Bone marrow (tissue), 2 donors: ENCODE measurements at places on chromosomes 3 and 15.

DNA sequence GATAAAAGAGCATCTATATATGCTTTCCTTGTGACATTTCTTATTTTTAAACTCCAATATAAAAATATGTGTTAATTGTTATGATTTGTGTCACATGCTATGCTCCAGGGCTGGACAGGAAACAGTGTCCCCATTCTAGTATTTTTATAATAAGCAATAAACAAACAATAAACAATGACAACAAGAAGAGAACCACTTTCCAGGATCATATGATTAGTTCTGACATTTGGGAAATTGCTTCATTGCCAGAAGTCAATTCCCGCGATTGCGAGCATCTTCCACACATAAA lies 260.9 kb downstream of the FHIT start:
- no peak for DNase-seq

- DNase-seq: peak; percentile 20
These were observed 14.1 kb downstream of the RNF123 start for GRCh38 chr3:49703443-49703927.

DNA sequence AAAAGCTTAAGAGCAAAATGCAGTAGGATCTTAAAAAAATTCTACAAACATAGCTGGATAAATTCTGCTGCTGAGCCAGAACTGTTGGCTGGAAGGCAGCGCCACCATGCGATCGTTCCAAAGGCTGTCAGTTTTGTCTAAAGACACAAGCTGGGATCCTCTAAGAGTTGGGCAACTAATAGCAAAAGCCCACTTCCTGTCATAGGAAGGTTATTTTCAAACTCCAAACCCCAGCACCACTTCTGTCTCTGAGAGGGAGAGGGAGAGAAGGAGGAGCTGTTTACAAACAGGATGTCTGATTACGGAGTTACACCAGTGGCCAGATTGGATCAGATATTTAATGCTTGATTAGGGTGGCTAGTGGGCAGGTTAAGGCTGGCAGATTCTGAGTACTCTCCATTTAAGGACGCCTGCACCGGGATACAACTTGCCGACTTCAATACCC lies 44.0 kb downstream of the EIF4E3 start:
- DNase-seq: peak; percentile 68

- DNase-seq: no peak
These were observed 68.2 kb downstream of the CD200R1L start for GRCh38 chr3:112778353-112778948.

DNA sequence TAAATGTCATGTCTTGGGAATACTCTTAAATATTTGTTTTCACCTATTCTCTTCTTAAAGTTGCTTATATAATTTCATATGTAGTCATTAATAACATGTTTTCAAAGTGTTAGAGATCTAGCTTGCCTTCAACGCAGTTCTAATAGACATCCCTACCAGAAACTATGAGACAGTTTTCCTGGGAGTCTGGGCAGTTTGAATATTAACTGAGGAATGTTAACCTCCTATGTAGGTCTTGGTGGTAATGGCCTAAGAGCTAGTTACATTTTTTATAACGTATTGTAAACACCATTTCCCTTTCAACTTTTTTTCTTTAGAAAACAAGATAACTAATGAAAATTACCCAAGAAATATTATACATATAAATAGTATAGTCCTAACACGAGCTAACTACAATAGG lies 328.2 kb downstream of the TIGIT start:
- no peak for DNase-seq

GRCh38 chr15:84910928-84911623 lies 26.6 kb downstream of the SLC28A1 start:
- no peak for DNase-seq

DNA sequence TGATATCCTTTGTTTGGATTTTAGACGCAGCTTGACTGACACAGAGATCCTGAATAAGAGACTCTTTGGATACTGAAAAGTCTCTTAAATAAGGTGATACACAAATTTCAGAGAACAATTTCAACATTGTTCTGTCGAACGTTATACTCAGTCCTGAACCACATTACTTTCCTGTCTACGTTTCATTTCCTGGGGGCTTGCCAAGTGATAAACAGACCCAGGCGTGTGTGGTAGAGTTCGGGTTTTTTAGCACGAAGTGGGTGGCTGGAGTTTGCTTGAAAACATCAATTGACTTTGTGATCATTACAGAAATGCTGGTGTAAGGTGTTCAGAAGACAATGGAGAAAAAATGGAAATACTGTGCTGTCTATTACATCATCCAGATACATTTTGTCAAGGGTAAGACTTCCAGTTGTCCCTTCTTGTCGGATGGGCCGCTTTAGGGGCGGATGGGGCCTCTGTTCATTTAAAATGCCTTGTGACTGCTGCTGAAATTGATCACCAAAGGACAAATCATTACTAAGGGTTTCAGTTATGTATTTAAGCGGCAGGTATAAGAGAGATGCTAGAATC lies at the start of gene CD96:
TSS of gene CD96 (plus strand) at position 287 of the 573 bp plus-strand sequence. CDS start at position 339, 52 bp downstream.
- no peak for DNase-seq
